ENCODE measurements at places on chromosomes 3 and 15.

DNA sequence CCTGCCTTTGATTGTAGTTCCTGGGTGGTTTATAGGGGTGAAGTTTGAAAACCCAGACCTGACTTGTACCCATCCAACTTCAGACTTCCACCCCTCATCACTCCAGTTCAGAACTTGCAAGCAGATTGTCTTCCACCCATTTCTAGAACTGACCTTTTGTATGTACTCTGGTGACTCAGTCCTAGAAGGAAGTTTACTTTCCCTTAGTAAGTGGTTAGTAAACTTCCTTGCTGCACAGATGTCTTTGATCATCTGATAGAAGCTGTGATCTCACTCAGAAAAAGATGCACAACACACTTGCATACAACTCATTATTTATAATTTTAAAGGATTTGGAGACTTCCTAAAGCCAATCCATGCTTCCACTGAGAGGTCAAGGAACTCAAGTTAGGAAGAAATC, 368.0 kb downstream of the MFSD1 start:
- DNase-seq, result no peak

DNA sequence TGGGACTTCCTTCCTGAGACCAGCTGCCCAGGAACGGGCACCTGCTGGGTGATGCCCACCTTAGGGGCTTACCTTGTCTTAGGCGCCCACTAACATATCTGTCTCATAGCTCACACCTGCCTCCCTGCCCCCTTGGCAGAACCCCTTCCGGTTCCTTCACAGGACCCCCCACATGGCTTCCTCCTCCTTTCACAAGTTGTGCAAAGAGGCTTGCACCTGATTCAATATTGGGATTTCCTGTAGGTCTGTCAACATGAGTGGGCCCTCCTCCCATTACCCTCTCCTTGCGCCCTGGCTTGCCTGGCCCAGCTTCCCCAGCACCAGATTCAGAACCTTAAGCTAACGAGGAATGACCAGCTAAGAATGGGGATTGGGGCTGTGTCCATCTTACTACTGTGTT, 633 bp downstream of the THPO start:
- no peak for DNase-seq

DNA sequence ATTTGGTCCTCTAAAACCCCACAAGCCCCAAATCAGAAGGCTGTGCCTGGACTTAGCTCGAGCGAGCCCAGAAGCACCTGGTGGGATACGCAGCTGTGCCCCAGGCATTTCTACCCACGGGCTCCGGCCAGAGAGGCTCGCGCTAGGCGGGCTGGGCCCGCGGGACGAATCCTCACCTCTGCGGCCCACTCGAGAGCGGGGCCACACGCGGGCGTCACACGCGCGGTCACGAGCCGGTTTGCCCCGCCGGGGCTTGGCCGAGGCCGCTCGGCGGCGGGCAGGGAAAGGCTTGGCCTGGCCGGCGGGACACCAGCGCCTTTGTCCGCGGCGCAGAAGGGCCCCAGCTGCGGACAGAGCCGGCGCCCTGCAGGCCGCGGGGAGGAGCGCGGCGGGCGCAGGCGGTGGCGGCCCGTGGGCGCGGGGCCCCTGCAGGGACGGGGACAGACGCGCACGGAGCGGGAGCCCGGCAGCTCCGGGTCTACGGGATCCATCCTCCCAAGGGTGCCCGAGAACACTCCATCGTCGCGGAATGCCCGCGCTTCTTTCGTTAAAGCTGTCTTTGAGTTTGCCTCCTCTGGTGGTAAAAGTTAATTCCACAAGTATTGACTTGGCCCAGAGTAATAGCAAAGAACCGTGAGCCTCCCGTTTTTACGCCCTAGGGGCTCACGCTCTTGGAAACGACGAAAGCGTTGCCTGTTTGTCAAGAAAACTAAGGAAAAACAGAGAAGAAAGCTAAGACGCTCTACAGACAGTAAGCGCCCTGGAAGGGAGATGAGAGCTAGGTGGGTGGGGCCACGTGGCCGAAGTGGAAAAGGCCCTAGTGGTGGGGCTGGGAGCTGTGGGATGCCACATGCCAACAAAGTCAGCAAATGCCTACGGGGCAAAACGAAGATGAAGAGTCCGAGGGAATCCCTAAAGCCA, 26.4 kb downstream of the TYRO3 start:
- peak; percentile 23 for DNase-seq

DNA sequence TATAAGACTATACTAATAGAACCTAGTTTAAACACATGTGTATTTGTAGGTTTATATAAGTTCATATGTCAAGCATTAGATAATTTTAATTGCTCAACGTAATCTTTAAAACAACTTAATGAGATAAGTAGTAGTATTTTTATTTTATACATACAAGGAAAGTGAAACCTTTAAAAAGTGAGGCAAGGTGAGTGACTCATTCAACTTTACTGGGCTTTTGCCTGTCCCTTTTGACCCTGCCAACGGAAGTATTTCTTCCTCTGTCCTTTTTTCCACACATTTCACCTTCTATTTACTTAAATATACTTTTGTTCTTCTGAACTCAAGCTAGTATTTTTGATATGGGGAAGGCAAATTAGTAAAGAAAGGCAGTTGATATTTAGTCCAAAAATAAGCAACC, 78.5 kb downstream of the KBTBD8 start:
- DNase-seq, result no peak

DNA sequence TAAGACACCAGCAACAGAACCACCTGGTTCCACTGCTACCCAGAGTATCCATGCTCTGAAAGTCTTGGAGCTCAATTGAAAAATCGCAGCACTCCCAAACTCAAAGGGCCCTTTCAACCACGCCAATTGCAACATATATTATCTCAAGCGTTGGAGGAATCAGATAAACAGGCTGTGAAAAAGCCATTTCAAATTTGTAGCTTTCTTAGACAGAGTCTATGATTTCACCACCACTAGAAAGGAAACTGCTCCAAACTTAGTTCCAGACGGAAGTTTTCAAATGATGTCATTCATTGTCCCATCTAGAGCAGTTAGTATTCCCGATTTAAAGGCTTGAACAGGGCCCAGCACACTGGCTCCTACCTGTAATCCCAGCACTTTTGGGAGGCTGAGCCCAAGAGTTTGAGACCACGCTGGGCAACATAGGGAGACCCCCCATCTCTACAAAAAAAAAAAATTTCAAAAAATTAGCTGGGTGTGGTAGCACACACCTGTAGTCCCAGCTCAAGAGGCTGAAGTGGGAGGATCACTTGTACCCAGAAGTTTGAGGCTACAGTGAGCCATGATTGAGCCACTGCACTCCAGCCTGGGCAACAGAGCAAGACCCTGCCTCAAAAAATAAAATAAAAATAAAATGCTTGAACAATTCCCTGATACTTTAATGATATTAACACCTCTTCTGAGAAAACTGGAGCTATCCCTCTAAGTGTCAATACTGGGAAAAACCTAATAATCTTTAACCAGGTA, 16.8 kb downstream of the TNIK start:
- no peak for DNase-seq

GRCh38 chr3:184157206-184157605, 2.0 kb downstream of the DVL3 start:
- no peak for DNase-seq

DNA sequence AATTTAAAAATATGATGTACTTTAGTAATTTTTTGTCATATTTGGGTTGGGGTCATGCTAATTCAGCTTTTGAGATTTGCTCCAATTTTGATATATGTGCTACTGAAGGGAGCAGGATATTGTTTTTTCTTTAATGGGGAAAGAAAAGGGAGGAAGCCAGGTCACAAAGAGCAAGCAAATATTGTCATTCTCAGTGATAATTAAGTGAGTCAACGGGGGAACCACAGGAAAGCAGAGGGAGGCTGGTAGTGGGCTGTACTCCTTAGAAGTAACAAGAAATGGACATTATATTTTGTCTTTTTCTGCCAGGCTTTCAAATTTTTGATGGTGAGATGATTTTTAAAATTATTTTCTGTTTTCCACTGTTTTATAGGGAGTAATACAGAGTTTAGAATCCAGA, 45.6 kb upstream of the NMD3 start:
- no peak for DNase-seq

DNA sequence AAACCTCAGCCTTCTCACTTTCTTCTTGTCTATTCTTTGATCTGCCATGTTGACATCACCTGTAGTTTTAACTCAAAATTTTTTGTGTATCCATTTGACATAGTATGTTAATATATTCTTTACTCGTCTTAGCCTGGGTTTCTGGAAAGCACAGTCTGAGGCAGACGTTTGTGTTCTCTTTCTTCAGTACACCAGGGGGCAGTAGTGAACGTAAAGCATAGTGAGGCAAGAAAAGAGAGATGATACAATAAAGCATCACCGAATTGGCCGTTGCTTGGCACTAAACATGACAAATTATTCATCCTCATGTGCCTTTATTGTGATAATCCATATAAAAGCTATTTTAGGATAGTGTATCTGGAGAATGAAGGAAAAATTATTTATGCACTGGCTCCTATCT, 141.0 kb upstream of the MYRIP start:
- no peak for DNase-seq

GRCh38 chr3:13134166-13134878, 61.1 kb upstream of the IQSEC1 start:
- no peak for DNase-seq

Measured in activated T-helper 9 cell treated with anti-CD3 and anti-CD28 coated beads, Interleukin-2, amount 50 U/mL, for 16 hours (primary cell).